ENCODE measurements at places on chromosomes 2 and 18.

- no peak for DNase-seq
These were observed 12.0 kb downstream of the TMEM163 start for GRCh38 chr2:134706587-134707329.

GRCh38 chr2:159795841-159796690 is 1.9 kb downstream of the CD302 start:
- no peak for DNase-seq

DNA sequence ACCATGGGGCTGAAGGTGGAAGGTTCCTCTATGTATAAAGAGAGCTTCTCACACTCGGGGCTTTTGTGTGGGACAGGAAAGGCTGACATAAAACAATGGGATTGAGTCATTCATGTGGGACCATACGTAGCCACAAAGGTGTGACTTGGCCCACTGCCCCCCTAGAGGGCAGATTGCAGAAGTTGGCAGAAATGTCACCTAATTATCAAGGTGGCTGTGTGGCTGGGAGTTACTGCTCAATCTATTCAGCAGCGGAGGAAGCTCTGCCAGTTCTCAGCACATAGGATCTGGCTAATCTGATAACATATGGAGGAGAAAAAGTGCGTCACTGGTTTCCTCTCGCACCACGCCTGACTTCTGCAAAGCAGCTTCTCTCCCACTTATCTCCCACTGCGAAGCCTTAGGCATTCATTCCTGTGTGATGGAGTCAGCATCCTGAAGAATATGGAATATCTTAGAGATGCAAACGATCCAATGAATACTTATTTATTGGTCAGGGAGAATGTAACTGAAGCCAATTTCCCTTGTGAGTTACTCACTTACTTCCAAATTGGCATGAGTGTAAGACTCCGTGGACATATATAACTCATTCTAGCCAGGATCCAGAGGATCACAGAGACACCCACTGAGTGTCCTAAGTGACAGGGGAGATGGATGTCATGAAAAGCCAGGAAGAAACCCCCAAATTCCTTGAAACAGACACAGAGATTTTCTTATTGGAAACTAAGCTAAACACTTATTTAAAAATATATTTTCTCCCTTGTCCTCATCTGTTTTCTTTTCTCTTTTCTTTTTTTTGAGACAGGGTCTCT is 344.8 kb downstream of the TGIF1 start:
- DNase-seq: no peak

DNA sequence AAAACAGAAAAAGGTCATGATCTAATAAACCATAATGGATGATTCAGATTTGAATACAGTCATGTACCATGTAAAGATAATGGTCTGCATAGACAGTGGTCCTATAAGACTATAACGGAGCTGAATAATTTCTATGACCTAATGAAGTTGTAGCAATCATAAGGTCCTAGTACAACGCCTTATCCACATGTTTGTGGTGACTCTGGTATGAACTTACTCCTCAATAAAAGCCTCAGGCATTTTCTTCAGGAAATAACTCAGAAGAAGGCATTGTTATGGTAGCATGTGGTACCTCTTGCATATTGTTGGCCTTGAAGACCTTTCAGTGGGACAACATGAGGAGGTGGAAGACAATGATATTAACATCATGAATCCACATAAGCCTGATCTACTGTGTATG is 883.3 kb downstream of the CNTNAP5 start:
- no peak for DNase-seq

DNA sequence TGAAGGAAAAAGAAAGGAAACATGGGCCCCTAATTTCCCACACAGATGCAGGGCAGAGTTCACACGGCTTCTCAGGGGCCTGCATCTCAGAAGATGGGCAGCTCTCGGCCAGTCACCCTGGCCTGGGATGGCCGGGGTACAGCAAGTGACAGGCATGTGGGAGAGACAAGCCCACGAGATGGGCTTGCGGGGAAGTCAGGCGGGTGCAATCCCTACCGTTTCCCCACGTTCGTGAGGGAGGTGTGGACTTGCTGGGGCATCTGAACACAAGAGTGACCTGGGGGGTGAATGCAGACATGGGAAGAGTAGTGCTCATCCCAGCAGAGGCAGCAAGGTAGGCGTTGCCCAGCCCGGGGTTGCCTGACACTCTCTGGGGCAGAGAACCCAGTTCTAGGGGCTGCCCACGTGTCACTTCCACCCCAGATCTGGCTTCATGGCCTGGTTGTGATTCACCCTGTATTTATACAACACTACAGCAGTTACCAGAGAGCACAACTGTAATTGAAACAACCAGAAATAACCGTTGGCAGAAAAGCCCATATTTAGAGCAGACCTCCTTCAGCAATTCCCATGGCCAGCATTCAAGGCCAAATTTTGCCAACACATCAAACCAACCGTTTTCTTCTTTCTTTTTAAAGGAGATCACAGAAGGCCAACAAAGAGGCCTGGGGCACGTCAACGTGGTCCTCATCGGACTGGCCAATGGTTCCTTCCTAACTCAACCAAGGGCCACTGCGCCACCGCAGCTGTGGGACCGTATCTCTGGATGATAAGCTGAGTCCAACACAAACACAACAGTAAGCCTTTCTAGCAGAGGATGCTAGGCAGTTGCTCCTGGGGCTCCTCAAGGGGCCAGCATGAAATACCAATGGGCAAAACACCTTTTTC is 58.4 kb downstream of the PARD6G start:
- DNase-seq: no peak

DNA sequence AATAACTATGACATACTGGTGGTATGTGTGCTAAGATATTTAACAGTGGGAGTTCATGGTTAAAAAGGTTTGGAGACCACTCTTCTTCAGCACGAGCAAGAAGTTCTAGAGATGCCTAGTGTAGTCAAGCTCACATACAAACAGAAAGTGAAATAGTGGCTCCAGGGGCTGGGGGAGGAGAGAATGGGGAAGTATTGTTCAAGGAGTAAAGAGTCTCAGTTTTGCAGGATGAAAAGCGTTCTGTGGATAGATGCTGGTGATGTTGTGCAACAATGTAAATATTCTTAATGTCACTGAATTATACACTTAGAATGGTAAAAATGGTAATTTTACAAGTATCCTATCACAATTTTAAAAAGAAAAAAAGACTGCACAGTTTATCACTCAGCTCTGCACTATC is 29.0 kb upstream of the EPAS1 start:
- DNase-seq: no peak

DNA sequence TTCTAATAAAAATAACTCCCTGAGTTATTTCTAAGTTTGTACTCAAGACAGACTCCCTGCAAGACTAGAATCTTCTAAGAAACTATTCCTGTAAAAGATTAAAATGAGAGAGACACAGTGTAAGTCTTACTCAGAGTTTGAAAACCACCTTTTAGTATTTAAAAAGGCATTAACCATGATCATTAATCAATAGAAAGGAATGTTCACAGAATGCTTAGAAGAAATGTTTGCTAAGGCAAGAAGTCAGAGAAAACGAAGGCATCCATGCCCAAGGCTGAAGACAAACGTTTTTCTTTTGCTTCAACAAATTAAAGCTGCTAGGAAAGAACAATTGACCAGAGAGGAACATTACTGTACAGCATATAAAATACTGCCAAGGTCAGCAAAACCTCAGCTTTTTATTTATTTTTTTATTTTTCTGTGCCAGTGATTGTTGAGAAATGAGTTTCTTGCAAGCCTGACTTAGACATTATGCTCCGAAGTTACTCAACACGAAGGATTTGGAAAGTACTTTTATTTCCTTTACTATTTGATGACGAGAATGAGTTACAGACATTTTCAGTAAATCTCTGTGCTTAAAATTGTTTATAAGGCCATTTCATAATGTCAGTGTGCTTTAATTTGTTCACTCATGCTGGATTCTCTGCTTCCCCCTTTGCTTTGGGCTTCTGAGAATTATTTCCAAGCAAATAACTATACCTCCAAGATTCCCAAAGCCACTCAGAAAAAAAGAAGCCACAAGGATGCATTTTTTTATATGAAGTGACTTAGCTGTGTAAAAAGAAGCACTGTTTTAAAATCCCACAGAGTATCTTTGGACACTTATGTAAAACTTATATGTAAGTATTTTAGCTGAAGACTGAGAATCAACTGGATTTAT is 20.5 kb downstream of the RND3 start:
- DNase-seq: no peak

GRCh38 chr2:19098467-19099160 is 259.8 kb downstream of the OSR1 start:
- DNase-seq: no peak

- DNase-seq: no peak
These were observed 5.8 kb upstream of the ANO7 start for GRCh38 chr2:241182531-241183133.

DNA sequence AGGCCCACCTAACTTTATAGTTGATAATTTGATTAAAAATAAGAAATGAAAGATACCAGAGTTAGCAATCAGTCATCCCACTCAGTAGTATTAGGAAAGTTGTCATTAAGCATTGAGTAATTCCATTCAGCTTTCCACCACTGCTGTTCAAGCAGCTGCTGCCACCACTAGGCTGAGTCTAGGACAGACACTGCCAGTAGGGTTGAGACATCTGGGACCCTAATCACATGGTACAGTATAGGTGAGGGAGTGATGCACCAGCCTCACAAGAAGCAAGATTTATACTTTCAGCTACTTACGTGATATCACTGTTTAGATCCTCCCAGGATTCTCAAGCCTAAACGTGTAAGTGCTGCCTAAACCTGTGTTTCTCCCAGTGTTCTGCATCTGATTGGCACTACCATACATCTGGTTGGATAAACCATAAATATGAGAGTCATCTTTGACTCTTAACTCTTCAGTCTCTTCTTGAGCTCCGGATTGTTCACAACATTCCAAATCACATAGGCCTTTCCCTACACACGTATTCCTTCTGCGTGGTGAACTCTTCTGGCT is 3.2 kb downstream of the UBXN4 start:
- DNase-seq: no peak

GRCh38 chr2:170340693-170341068 is 162.7 kb downstream of the MYO3B start:
- DNase-seq: no peak

DNA sequence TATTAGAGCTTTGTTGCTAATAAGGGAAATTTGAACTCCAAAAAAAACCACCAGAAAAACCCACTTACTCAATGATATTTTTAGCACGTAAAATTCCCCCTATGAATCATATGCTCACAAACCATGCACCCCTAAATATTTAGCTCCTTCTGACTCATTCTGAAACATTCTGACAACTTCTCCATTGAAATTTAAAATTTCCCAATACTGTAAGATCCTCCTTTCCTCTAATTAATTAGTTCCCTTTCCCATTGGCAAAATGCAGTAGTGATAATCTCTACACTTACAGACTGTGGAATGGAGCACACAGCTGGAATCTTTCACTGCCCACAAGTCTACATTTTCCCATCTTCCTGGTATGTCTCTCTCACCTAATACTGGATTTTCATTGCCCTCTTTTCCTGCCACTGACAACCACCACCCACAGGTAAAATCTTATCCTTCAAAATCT is 215.8 kb upstream of the ACVR2A start:
- no peak for DNase-seq

DNA sequence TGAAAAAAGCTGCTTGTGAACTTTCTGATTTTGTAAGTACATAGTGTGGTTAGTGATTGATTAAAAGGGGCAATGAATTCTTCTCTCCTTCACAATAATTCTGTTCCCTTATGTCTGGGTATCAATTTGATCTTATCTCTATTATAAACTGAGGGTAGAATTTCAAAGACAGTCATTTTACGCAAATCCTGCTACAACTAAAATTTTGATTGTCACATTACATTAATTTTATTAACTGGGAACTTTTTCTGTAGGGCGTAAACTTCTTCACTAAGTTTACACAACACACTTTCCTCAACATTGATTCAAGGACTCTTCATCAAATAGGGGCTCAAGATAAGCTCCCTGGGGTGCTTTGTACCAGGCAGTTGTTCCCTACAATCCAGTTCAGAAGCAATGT is 5.0 kb upstream of the SLC8A1 start:
- DNase-seq: no peak

DNA sequence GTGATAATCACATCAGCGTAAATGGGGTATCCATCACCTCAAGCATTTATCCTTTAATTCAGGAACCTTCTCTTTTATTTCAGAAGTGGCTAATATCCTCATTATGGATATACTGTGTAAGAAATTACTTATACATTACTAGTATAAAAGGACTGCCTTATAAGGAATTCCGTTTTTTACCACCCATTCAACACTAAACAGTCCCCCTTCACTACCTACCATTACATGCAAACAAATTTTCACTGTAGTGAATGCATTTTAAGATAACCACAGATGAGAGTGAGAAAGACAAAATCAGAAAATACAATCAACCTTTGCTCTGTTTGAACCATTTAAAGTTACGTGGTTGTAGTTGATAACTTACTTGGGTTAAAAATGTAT is 551.2 kb downstream of the RNF144A start:
- no peak for DNase-seq

DNA sequence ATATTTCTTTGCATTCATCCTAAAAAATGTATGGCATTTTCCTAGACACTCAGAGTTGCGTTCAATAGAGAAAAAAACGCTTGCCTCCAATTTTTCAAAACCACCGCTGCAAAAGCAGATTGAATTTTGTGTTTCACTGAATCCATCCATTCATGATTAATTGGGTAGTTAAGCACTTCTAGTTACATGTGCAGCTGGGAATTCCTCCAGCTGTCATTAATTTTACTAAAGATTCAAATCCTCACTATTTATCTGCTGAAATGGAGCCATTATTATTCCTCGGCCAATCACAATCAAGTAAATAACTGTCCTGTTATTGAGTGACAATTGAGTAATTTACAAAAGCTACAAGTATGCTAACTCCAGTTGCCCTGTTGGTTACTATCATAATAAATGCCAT is 75.8 kb upstream of the ARL5A start:
- DNase-seq: no peak

DNA sequence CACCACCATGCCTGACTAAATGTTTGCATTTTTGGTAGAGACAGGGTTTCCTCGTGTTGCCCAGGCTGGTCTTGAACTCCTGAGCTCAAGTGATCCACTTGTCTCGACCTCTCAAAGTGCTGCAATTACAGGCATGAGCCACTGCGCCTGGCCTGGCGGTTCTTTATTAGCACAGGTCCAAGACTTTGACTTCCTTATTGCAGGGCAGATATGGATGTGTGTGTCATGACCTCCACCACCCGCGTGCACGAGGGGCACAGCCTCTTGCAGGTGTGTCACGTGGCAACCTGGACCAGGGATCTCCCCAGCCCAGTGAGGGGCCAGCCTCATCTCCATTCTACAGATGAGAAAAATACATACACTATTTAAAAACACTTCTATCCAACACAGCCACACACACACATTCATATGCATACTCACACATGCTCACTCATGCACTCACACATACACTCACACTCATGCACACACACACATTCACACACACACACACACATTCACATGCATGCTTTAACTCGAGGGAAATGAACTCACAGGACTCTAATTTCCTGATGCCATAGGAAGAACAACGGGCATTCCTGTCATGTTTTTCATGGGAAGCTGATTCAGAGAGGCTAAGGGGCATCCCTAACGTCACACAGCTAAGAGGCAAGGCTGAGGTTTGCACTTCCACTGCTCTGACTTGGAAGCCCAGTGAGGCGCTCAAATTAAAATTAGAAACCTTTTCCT is 38.8 kb downstream of the RRM2 start:
- no peak for DNase-seq

GRCh38 chr2:110682267-110682666 is 4.4 kb upstream of the BUB1 start:
- DNase-seq: no peak

GRCh38 chr18:32735781-32736180 is 37.0 kb downstream of the KLHL14 start:
- no peak for DNase-seq
